CD4-positive, alpha-beta memory T cell (primary cell): ENCODE measurements at places on chromosomes 11 and 22.

GRCh38 chr11:44938066-44938691, 12.5 kb downstream of the TP53I11 start:
- DNase-seq: no peak

DNA sequence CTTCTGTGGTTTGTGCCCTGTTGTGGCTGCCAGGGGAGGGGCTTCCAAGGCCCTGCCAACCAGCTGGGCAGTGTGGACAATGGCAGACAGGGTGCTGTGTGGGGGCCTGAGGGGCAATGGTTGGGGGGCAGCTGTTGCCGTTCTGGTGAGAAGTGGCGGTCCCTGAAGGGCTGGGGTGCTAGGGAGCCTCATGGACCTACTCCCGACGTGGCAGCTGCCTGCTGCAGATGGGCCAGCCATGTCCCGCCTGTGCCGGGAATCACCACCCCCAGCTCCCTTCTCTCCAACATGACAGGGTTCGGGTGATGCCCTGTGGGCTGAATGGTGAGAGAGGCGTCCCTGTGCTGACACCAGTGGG, 74.2 kb downstream of the KCNQ1 start:
- no peak for DNase-seq

DNA sequence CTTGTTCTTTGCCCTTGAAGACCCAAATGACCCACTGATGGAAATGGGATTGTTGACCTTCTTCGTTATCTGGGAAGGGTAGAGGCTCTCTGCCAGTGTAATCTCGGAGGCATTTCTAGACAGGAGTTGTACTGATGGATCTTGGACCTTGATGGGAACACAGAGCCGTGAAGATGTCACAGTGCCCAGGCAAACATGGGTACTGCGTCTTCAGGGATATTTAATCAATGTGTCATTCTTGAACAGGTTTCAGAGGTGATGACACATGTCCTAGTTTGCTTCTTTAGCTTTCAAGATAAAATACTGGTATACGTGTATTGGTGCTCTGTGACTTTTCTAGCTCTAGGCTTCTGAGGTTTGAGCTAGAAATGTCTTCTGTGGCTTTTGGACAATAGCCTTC, 6.2 kb downstream of the LDLRAD3 start:
- DNase-seq: no peak

- DNase-seq: no peak
Observed at GRCh38 chr22:30556388-30556787, 9.8 kb upstream of the SEC14L6 start.

- no peak for DNase-seq
Observed at GRCh38 chr22:39176143-39176713, 23.7 kb upstream of the CBX7 start.

DNA sequence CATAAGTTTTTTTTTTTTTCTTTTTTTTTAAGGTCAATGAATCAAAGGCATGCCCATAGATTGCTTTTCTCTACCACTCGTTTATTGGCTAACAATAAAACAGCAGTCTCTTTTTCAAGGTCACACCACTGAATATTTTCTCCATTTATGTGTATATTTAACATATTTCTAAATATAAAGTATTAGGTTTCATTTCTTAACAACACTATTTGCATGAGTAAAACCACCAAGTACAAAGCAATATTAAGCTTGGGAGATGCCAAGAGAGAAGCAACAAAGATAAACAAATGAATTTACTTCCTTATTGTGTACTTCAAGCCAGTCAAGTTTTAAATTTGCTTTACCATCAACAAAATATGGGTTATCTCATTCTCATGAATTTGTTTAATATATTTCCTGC, 708.9 kb upstream of the CCDC179 start:
- DNase-seq: no peak
